ENCODE measurements at places on chromosomes 5 and 9.

- DNase-seq, result no peak
Measured at GRCh38 chr9:114621561-114621960, 10.5 kb downstream of the TMEM268 start.

DNA sequence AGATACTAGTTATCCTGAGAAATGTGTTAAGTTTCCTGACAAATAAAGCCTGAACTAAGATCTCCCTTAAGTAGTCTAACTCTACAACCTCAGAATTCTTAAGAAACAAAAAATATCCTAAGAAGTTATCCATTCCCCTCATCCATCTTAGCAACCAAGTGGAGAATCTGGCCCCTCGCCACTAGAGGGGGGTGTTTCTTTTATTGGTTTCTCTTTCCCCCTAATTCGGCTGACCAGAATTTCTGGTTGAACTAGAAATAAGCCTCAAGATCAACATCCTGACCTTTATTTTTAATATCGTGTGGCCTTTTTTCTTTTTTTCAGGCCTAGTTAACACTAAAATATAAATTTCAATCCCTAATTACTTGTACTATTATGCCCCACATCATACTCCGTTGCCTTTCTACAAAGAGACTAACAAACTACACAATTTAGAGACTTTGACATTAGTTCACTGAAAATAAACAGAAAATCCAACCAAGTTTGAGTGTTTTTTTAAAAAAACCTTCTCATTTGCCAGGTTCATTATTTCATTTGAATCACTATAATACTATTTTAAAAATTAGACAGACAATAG lies 14.3 kb upstream of the NR4A3 start:
- DNase-seq, result no peak

DNA sequence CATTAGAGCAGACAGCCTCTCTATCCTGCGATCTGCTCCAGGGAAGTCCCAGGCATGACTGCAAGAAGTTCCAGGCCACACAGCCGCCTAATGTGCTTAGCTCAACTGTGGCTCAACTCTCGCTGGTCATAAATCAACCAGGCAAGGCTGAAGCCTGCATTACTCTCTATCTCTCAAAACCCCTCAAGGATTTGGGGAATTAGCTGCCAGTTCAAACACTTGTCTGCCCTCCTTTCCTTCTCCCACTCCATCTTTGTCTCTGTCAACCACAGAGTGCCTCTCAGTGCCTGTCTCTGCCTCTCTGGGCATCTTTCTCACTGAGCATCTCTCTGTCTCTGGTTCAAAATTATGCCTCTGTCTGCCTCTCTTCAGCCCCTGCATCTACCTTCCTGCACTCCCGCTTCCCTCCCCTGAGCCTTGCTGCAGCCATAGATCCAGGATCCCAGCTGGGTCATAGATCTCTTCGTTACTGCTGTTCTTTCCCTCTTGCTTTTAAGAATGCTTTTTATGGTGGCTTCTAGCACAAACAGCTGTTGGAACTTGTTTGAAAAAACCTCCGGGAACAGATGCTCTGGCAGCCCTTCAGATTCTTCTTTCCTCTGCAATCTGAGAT lies 27.9 kb upstream of the GALNT10 start:
- DNase-seq, result no peak

- no peak for DNase-seq
Measured at GRCh38 chr9:107237873-107238272, 45.2 kb upstream of the RAD23B start.

DNA sequence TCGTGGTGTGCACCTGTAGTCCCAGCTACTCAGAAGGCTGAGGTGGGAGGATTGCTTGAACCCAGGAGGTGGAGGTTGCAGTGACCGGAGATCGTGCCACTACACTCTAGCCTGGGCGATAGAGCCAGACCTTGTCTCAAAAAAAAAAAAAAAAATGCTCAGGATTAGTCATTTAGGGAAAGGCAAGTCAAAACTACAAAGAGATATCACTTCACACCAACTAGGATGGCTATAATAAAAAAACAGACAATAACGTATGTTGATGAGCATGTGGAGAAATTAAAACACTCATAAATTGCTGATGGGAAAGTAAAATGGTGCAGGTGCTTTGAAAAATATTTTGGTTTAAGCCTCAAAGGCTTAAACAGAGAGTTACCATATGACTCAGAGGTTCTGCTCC lies 6.3 kb upstream of the ANKRD34B start:
- DNase-seq, result no peak

DNA sequence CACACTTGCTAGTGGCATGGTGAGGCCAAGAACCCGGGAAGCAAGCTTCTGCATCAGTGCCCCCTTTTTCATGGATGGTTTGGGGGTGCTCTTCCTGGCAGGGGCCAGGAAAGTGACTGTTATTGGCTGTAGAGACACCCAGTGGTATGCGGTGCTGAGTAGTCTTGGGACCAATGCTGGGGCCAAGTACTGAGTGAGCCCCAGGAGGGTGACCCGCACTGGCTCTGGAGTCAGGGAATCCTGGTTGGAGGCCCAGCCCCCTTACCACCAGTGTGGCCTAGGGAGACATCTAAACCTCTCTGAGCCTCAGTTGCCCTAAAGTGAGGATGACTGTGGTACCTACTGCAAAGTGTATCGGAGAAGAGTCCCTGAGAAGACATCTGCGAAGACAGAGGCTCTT lies 41.2 kb upstream of the SYNPO start:
- DNase-seq, result no peak

All from GM12864 (cell line).